ENCODE measurements at places on chromosomes 6 and 20. TPM values are rescaled to one million over a fixed set of nuclear protein-coding genes. Genes with fewer than 3 reads are reported as not detected.

PHACTR2 gene
- total RNA-seq, result 3.5 TPM

KCNK15 gene
- total RNA-seq, result 0.79 TPM

ESR1 gene
- total RNA-seq, result 0.02 TPM

NFATC2 gene
- 9.3 TPM for total RNA-seq

OR2J3 gene
- not detected for total RNA-seq

LY6G6D gene
- not detected for total RNA-seq

MYO6 gene
- total RNA-seq, result 6.4 TPM

KCNK5 gene
- total RNA-seq, result 1.2 TPM

FUT9 gene
- not detected for total RNA-seq

GNRH2 gene
- total RNA-seq, result not detected

VSX1 gene
- 0.79 TPM for total RNA-seq

HMGN3 gene
- 54.4 TPM for total RNA-seq

MAS1 gene
- not detected for total RNA-seq

STX11 gene
- 2.3 TPM for total RNA-seq

RREB1 gene
- 10.7 TPM for total RNA-seq

NOX3 gene
- not detected for total RNA-seq

SGK1 gene
- total RNA-seq, result 61.3 TPM

PTCRA gene
- total RNA-seq, result not detected

PRKN gene
- not detected for total RNA-seq

BEND6 gene
- 0.70 TPM for total RNA-seq

MYLK2 gene
- total RNA-seq, result 0.27 TPM

TCP11 gene
- not detected for total RNA-seq

ZNF165 gene
- total RNA-seq, result 1.2 TPM

SOBP gene
- total RNA-seq, result 0.90 TPM

HSPA12B gene
- 0.25 TPM for total RNA-seq

CDSN gene
- total RNA-seq, result 0.05 TPM

ENPP5 gene
- total RNA-seq, result not detected

CST5 gene
- total RNA-seq, result not detected

SLC2A10 gene
- not detected for total RNA-seq

FKBP5 gene
- 117 TPM for total RNA-seq

TRIM10 gene
- not detected for total RNA-seq

PKIB gene
- 0.53 TPM for total RNA-seq

SCUBE3 gene
- total RNA-seq, result 0.05 TPM

ZBTB9 gene
- total RNA-seq, result 12.5 TPM

NCOA7 gene
- 13.6 TPM for total RNA-seq

SYNDIG1 gene
- total RNA-seq, result 1.9 TPM

PI3 gene
- total RNA-seq, result 2.2 TPM

SPATA2 gene
- total RNA-seq, result 7.8 TPM

C20orf144 gene
- not detected for total RNA-seq

ZNF341 gene
- 2.6 TPM for total RNA-seq

All from A549 treated with Mapracorat at 1 μM for 4 hours (cell line).